ENCODE measurements at places on chromosomes 16 and 17.
A peak's percentile ranks its signal among the peaks of the same experiment; 100 is the strongest.

DNA sequence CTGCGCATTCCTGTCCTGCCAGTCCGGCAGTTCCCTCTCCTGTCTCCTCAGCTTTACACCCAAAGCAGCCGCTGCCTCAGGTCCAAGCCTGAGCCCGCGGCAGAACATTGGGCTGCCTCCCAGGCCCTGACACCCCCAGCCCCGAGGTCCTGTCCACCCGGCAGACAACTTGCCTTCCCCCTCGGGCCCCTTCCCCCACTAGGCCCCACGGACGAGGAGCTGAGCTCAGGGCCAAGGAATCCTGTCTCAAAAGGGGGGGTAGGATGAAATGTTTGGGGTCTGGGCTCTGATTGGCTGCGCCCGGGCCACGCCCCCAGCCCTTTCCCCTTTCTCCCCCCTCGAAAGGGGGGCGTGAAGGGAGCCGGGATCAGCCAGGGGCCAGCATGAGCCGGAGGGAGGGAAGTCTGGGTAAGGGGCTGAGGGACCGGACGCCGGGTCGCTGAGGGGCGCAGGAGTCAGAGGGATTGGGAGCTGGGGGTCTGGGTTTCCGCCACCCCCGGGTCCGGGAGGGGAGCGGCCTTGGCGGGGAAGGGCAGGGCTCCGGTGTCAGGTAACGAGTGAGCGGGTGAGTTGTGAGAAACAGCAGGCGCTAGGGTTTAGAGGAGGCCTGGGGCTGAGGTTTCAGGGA, at the start of gene CTF1:
CTF1 (plus strand) TSS at position 354 of the 628 bp plus-strand sequence; CDS start at position 384, 30 bp downstream.
- peak; percentile 48 for DNase-seq

DNA sequence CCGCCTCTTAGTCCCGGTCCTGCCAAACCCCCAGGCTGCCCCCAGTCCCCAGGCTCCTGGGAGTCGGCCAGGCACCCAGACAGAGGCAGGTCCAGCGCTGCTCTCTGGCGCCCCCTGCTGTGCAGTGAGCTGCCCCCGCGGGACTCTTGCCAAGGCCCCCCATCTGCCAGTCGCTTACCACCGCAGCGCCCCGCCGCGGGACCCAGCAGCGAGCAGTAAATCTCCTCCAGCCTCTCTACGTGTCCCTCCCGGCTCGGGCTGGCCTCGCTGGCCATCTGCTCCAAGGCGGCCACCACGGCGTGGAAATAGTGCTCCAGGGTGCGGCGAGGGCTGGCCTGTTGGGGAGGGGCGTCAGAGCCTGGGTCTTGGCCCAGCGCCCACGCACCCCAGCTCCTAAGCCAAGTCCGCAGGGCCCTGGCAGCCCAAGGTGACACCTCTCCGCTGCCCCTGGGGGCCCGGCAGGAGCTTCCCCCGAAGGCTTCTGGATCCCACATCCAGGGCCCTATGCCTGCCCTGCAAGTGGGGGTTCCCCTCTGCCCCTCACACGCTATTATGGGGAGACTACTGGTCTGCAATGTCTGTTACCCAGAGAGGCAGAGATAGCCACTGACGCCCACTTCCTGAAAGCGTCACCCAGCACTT, 33.7 kb upstream of the MFSD6L start:
- DNase-seq: no peak

DNA sequence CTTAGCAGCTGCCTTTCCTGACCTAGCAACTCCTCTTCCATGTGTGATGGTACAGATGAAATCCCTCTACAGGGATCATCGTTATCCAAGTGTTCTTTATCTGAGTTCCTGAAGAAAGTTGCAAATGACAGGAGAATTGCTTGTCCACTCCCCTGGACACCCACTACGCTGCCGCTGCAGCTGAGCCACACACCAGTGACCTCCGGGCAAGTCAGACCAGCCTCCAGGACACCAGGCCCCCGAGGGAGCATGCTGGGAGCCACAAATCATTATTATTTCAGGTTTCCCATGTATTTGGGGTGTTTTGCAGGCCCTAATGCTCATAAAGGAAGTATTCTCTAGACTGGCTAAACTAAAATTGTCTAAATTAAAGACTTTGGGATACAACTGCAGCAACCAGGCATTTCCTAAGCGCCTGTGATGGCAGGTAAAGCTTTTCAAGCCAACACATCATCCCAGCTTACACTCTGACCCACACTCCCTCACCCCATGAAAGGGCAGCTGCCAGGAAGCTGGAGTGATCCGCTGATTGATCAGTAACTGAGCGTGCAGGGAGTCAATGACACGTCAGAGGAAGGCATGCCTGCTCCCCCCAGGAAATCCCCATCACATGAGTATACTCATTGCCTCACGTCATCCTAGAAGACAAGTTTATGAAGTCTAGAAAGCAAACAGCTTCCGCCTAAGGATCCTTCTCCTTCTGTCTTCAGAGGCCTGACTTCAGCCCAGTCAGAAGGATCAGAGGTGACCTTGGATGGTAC, 14.4 kb downstream of the FA2H start:
- DNase-seq: no peak

DNA sequence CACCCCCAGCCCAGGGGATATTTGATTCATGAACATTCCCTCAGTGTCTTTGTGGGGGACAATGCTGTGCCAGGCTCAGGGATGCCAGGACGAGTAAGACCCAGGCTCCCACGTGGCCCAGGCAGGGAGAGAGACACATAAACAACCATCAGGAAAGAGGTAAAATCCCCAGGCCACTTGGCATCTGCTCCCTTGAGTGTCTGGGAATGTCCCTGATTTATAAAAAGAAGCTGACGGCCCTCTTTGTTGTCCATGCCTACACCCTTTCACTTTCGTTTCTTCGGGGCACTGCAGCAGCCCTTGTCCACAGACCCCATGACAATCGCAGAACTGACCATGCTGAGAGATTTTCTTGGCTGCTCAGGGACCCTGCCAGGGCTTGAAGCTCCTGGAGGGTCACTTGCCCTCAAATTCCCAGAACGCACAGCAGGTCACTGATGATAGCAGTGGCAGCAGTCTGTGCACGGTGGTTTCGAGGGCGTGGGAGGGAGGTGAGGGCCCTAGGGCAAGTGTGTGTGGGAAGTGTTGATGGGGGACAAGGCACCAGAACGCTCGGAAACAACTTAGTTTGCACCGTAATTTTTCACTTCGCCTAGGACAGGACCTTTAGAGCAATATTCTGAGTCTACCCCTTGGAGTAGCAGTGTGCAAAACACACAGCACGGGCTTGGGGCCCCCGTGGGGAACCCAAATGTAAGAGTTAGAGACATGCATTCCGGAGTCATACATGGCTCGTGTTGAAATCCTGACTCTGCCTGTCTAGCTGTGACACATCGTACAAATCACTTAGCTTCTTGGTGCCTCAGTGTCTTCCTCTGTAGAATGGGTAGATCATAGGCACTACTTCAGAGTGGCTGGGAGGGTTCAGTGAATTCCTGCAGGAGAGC, 4.7 kb downstream of the NOD2 start:
- peak; percentile 79 for DNase-seq

DNA sequence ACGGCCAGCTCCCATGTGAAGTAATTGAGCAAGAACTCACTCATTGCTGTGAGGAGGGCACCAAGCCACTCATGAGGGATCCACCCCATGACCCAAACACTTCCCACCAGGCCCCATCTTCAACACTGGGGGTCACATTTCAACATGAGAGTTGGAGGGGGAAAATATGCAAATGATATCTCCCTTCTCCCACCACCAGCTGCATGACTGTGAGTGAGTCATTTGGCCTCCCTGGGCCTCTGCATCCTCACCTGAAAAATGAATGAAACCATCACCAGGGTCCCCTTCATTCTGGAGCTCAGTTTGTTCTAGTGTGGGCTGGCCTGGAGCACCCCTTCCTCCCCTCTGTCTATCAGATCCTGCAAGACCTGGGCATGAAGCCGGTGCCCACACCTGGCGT, 6.8 kb upstream of the MED9 start:
- DNase-seq: no peak

DNA sequence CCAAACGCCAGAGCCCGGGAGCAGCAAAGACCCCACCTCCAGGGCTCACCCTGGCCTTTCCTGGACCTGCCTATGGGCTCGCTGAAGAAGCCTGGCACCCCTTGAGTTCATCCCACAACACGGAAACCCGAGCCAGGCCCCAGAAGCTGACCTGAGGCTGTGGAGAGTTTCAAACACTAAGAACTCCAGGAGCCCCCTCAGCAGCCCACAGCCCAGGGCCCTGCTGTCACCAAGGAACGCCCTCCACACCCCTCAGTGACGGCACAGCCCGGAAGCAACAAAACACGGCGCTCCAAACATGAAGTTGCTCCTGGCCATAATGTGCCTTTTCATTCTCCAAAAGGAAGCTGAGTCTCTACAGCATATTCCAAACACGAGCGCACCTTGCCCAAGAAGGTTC, 9.2 kb downstream of the SLC38A10 start:
- no peak for DNase-seq
